ENCODE measurements at places on chromosomes 1 and 21.

- no peak for DNase-seq
Observed at GRCh38 chr1:201713086-201713810, 115.7 kb upstream of the IPO9 start.

GRCh38 chr1:74502858-74503257 lies 9.6 kb downstream of the LRRC53 start:
- no peak for DNase-seq

DNA sequence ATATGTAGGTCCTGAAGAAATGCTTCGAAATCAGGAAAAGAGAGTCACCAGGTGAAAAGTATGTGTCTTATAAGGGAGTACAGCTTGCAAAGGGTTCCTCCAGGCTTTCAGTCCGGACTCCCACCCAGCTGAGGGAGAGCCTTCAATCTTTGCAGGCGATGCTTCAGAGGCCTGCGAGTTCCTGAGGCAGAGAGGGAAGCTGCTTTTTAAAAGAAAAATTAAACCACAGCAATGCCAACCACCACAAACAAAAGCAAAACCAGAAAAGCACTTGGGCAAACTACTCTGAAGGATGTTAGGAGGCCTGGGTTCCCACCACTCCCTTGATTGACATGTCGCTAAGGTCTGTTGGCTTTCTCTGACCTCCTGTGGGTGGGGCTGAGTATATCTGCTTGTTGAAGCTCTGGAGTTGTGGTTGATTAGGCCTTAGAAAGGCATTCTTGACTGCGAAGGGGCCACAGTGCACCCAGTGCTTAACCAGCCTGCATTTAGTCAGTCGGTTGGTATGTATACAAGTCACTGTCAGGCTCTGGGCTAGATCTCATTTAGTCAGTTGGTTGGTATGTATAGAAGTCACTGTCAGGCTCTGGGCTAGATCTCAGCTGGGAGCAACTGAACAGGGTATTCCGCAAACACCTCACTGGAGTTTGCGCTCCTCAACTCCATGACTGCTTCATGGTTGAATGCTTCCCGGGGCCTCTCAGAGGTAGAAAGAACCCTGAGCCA lies 1.2 kb downstream of the NIPAL3 start:
- peak; percentile 39 for DNase-seq

DNA sequence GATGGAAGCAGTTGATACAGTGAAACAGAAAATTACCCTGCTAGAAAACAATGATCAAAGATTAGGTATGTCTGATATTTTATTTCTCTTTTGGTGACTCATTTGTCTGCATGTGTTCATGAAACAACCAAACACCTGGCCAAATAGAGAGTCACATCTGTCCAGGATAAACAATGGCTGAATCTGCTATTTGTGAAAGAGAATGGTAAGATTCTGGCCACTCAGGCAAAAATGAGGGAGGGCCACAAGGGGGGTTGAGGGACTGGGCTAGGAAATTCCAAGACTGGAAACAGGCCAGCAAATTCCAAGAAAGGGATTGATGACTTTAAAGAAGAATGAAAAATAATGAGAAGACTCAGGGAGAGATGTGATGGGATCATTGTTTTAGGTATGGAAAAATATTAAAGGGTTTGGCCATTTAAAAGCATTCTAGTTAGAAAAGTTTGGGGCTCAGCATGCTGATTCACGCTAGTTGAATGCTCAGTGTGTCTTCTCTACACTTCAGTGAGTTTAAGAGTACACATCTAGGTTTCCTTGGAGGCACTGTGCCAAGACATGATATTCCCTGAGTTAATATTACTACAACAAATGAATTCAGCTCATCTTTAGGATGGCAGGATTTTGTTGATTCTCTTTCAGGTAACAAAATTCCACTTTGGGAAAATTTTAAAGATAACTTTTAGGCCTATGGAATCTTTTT lies 44.9 kb downstream of the TRAF5 start:
- no peak for DNase-seq

DNA sequence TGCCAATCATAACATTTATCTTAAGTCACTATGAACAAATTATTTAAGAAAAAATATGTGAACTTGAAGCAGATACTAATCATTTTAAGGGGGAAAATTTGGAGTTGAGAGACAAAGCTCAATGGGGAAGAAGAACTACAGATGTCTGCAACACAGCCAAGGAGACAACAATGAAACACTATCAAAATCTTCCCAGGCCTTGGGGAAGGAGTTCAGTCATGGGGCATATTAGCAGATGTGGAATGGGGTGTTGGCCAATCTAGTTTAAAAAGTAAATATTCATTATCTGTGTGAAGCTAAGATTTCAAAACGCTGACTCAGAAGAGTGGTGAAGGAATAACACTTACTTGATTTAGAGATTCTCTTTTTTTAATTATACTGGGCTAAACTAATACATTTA lies 671.6 kb upstream of the ZP4 start:
- DNase-seq: no peak

- DNase-seq: no peak
Observed at GRCh38 chr1:212561501-212561931, 47.0 kb upstream of the ATF3 start.

GRCh38 chr1:64941461-64942117 lies 24.8 kb downstream of the JAK1 start:
- DNase-seq: no peak

DNA sequence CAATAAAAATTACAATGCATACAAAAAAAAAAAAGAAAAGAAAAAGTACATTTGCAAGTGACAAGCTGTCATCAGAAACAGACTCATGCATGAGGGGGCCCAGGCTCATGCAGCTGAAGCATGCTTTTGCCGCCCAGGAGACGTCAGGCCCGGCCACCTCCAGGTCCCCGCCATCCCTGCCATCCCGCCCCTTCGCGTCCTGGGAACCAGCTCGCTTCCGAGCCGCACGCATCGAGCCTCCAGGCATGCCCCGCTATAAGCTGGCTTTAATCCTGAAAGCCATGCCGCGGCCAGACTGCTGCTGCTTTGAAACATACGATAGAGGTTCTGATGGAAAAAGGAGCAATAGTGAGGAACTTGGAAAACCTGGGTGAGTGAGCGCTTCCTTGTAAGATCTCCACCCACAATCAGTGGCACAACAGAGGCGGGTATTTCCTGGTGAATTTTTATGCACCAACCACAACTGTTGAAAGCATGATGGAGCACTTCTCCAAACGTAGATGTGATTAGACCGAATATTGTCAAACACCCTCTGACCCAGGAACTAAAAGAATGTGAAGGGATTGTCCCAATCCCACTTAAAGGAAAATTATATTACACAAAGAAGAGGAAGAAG lies 113.7 kb downstream of the FAF1 start:
- no peak for DNase-seq

DNA sequence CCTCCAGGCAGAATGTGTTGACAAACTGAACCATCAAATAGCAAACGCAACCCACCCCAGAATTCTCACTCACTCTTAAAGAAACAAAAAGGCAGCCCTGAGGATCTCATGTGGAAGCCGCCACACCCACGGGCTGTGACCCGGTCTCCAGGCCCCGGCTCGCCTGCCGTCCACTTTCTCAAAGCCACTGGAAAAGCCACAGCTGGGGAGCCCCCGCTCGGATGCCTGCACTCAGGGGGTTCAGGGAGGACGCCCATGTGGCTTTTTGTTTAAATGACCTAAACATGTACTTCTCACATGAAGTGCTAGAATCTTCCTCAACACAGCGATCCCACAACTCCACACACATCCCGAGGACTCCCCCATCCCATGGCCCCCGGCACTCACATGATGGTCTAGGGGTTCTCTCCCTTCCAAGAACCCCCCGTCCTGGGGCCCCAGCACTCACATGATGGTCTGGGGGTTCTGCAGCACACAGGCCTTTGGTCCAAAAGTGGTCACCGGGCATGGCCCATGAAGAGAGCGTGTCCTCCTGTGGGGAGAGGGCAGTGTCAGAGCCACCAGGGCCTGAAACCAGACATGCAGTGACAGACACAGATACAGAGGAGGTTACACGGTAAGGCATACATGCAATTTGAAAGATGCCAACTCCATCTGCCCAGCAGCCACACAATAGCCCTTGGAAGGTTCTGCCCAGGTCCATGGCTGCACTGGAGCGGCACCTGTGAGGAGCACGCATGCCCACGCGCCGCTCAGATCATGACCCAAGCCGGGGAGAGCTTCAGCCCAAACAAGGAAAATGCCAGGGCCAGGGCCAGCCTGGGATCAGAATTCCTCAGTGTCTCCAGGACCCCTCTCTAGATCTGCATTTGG lies 16.5 kb downstream of the NADK start:
- DNase-seq: no peak

All from stimulated activated CD4-positive, alpha-beta T cell treated with anti-CD3 and anti-CD28 coated beads, Interleukin-12 subunit alpha, Interleukin-12 subunit beta, amount 100 ng/mL, for 24 hours (primary cell).